ENCODE measurements at places on chromosomes 1 and 21.
A peak's percentile ranks its signal among the peaks of the same experiment; 100 is the strongest.

DNA sequence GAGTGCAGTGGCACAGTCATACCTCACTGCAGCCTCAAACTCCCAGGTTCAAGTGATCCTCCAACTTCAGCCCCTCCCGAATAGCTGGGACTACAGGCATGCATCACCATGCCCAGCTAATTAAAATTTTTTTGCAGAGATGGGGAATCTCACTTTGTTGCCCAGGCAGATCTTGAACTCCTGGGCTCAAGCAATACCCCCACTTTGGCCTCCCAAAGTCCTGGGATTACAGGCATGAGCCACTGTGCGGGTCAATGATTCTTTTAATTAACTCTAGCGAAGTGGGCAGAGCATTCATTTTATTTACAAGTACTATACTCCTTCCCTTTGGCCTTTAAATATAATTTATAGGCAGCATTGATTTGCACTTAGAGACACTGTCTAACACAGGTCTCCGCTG, 2.5 kb upstream of the OTUD3 start:
- DNase-seq = no peak

DNA sequence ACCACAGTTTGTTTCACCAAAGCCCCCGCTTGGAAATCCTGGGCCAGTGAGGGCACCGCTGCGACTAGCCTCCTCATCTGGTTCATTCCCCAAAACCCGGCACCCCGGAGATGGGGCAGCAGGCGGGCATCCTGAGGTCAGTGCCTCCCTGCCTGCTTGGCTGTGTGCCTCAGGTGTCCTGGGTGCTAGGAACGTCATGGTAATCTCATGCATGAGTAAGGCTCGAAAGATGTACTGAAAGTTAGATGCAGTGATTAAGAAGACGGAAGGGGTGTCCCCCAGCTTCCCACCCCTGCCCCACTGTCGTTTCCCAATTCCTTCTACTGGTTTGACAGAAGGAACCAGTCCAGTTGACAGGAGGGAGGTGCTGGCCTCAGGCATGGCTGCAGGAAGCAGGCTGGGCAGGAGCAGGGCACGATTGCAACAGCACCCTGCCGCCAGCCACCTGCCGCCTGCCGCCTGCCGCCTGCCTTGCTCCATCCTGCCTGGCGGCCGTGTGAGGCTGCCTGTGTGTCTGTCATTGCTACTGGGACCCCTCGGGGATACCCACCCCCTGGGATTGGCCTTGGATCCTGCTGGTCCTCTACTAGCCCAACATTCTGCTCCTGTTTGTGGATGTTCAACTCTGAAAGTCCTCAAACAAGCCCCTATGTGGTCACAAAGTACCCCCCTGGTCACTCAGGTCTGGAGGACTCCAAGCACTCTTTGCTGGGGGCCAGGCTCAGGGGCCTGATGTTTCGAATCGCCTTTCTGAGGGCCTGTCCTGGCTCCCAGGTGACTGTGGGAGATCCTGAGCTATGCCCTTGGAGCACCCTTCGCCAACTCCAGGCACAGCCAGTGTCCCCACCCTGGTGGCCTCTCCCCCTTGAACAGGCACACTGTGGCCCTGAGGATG, 73.0 kb upstream of the IFFO2 start:
- DNase-seq = no peak

GRCh38 chr1:39646232-39647081, 7.0 kb upstream of the HEYL start:
- no peak for DNase-seq

- DNase-seq = no peak
Measured at GRCh38 chr1:8939000-8939265, 6.7 kb upstream of the CA6 start.

GRCh38 chr21:25708467-25709065, 26.1 kb downstream of the ATP5PF start:
- peak; percentile 7 for DNase-seq

GRCh38 chr21:29511096-29511495, 212.4 kb downstream of the BACH1 start:
- no peak for DNase-seq

All from stimulated activated naive CD4-positive, alpha-beta T cell (primary cell).